ENCODE measurements at places on chromosomes 13 and 19.

GRCh38 chr19:5851302-5851701 is at the start of gene FUT3:
Gene FUT3 (minus strand): TSS chr19:5851449.
- DNase-seq = no peak

GRCh38 chr13:79621449-79621848 is 140.5 kb downstream of the NDFIP2 start:
- DNase-seq = no peak

- no peak for DNase-seq
Observed at GRCh38 chr13:111367340-111367739, 46.9 kb downstream of the TEX29 start.

DNA sequence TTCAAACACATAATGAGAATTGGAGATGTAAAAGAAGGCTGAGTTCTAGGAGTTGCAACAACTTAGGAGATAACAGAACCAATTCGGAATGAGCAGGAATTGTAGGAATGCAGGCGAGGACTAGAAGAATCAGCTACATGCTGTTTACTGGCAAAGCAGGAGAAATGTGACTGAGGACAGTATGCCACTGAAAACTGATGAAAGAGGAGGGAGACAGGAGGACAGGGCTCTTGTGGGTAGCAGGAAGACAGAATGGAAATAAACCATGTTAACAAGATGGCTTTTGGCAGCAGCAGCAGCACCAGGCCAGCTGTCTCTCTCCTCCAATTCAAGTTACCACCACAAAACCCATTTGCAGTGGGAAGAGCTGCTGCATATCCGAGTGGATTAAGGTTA is 91.0 kb upstream of the SLC15A1 start:
- no peak for DNase-seq

GRCh38 chr13:43874504-43875092 is 4.9 kb downstream of the CCDC122 start:
- DNase-seq = no peak

All from stimulated activated CD4-positive, alpha-beta T cell treated with anti-CD3 and anti-CD28 coated beads, Interleukin-1b, Interleukin-23, amount 100 ng/mL, for 4 hours (primary cell).